ENCODE measurements at places on chromosomes 1 and 21.

DNA sequence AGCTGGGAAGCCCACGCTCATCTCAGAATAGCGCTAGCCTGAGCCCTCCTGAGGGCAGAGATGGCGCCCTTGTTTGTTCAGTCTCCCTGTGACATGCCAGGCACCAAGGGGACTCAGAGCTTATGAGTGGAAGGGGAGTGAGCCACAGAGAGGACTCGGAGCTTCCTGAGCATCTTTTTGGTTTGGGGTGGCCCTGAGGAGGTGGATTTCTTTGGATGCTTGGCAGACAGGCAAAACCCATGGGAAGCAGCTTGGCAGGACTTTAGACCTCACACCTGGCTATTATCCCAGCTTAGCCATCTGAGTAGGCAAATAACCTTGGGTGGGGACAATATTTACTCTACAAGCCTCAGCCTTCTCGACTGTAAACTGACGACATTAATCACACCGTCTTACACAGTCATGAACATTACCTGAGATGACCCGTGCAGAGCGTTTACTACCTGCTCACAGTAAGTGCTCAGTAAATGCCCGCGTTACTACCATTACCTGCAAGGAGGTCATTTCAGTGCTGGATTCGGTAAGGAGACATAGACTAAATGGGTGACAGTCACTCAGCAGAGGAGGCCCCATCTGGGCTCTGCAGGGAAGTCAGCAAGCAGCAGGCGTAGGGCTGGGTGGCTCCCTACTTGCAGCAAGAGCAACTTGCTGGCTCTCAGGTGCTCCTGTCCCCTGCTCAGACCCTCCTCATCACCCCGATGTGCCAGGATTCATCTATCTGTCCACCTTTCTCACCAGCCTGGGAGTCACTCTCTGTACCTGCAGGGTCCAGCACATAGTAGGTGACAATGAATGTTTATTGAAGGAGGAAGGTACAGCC lies 54.9 kb downstream of the KLHDC7A start:
- peak; percentile 51 for DNase-seq

GRCh38 chr1:230567221-230567575 lies 75.1 kb upstream of the COG2 start:
- DNase-seq, result peak; percentile 11

DNA sequence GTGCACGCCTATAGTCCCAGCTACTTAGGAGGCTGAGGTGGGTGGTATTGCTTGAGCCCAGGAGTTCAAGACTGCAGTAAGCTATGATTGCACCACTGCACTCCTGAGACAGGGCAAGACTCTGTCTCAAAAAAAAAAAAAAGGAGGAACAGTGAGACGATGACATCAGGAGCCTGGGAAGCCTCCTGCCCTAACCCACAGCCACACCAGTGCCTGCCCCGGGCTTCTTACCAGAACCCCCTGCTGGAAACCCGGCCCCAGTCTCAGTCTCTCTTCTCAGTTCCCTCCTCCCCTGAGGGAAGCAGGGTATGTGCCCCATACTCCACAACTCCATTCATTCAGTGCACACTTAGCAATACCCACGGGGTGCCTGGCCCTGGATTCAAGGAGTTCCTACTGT lies 9.1 kb downstream of the COL8A2 start:
- no peak for DNase-seq

DNA sequence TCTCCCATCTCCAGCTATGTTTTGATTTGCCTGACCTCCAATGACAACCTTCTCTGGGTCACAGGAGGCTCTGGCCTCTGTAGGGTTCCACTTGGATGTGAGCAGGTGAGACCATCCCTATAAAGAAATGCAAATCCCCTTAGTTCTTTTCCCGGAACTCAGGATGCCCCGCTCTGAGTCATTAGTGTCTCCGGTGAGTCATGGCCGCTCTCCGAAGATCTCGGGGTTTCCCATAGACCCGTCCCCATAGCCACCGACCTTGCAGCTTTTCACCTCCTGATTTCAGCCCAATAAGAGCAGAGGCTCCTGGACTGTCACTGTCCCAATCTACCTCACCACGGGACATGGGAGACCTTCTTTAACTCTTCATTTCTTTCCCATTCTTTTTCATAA lies 98.2 kb downstream of the PGBD5 start:
- no peak for DNase-seq

Measured in large intestine (tissue), 12 donors.